Hippocampal formation (tissue), 2 donors: ENCODE measurements at places on chromosomes 4 and X.
A peak's percentile ranks its signal among the peaks of the same experiment; 100 is the strongest.

DNA sequence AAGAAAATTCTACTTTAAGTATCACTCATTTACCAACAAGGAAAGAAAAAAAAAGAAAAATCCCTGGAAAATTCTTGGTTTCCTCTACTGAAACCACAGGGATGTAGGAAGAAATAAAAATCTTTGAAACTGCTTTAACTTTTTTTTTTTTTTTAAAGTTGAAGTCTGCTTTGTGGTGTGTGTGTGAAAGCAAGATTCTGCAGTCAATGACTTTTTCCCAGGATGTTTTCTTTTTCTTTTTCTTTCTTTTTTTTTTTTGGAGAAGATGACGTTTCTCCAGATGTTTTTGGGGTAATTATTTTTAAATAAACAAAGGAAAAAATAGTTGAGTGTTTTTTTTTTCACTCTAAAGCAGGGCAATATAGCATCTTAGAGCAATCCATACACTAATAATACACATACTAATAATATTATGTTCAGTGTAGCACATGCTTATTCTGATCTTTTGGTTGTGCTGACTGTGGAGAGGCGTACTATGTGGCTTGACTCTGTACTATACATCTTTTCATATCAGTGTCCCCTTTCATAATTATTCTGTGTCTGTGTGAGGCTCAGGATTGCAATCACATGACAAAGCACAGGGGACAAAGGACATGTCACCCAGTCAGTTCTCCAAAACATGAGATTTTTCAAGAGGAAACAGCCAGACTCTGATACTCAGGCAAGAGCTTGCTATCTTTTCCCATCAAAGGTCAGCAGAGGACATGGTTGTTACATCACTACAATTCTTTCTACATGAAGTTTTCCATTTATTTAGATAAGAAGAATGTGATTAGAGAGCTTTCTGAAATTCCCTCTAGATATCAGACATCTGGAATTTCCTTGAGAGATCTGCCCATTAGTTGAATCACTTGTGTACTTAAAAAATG is 111.0 kb downstream of the PDE5A start:
- DNase-seq: no peak

DNA sequence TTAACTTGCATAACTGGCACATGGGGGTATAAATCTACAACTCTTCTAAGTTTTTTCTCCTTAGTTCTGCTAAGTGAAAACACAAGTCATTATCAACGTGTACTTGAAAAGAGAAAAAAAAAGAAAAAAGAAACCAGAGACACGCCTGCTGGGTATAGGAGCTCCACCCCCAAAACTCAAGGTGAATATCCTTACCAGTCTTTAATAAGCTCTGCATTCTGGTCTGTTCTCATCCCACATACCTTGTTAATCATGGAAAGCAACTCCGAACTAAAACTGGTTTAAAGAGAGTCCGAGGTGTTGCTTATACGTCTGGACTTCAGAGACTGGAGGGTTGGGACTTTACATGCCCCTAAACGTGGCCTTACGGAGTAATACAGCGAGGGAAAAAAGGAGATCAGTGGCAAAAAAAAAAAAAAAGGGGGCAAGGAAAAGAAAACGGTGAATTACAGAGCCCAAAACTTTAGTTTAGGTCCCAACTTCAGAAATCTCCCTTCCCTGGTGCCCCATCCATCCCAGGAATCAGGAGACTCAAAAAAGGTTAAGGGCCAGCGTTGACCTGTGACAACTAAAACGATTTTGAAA is 1.0 kb downstream of the PGRMC2 start:
- no peak for DNase-seq

GRCh38 chr4:41258783-41259182 is 2.1 kb downstream of the UCHL1 start:
- DNase-seq: peak; percentile 75

GRCh38 chrX:9180623-9181022 is 146.7 kb upstream of the FAM9B start:
- no peak for DNase-seq

DNA sequence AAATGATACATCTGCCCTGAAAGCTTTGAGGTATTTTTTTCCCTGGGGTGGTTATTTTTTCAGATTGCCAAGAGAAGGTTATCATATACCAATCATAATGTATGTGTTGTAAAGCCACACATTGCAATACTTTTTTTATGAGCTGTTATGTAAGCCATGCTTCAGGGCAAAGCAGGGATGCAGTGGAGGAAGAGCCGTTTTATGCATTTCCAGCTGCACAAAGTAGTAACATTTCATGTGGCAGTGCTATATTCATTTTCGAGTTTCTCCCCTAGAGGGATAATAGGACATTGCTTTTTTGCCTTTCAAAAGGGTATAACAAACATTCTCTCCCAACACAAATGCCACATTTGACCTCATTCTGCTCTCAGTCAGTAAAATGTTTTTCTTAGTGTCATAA is 68.5 kb downstream of the GALNT7 start:
- peak; percentile 16 for DNase-seq

- no peak for DNase-seq
Measured at GRCh38 chr4:115360431-115360830, 247.0 kb upstream of the NDST4 start.

DNA sequence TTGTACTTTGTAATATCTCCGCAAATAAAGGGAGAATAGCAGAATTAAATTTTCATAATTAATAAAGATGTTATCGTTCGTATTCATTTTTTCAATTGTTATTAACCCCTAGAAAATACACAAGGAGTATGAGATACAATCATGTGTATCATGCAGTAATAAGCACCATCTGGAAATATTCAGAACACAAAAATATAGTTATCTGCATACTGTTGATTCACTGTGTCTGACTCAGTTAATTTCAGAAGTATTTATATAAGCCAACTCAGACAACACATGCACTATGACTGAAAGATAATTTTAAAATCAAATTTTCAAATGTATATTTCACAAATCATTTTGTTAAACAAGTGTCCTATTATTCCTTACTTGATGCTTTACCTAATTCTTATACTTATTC is 1954.8 kb downstream of the ARAP2 start:
- DNase-seq: no peak

DNA sequence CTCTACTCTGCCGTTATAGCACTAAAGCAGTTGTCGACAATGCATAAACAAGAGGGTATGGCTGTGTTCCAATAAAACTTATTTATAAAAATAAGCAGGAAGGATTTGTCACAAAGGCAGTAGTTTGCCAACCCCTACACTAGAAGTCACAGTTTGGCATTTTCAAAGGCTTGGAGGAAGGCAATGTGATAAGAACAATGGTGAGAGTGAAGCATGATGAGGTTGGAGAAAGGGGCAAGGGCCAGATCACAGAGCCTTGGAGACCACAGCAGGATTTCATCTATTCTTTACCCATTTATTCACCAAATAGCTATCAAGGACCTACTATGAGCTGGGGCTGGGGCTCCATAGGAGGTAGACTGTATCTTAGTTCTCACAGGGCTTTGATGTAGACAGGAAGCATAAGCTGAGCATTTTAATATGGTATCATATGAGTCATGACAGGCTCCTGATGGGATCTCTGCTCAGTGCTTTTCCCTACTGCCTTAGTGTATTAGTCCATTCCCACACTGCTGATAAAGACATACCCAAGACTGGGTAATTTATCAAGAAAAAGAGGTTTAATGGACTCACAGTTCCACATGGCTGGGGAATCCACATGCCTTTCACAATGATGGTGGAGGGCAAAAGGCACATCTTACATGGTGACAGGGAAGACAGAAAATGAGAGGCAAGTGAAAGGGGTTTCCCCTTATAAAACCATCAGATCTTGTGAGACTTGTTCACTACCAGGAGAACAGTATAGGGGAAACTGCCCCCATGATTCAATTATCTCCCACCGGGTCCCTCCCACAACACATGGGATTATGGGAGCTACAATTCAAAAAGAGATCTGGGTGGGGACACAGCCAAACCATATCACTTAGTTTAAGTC is 58.9 kb downstream of the PPM1K start:
- DNase-seq: no peak

GRCh38 chr4:60962286-60962685 is 237.8 kb upstream of the ADGRL3 start:
- DNase-seq: no peak

DNA sequence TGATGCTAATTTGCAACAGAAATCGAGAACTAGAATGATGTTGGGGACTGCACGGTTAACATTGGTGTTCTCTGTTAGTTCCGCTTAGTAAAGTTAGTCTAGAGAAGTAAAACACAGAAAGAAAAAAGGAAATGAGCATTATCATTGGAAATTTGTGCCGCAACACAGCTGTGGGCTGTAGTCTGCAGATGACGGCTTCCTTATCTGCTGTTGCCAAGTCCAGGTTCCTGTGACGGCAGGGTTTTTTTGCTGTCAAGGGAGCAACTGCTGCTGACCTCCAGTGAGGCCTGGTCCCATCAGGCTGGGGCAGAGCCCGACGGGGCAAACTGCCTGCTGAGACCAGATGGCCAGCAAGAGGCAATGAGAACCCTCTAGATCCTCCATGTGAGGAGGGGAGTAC is 38.9 kb upstream of the PHEX start:
- peak; percentile 2 for DNase-seq

GRCh38 chrX:52923781-52924241 is 26.7 kb downstream of the FAM156B start:
- DNase-seq: no peak

- no peak for DNase-seq
Measured at GRCh38 chr4:155017426-155017825, 191.0 kb upstream of the NPY2R start.

- DNase-seq: no peak
Measured at GRCh38 chr4:16140879-16141249, 57.0 kb upstream of the PROM1 start.

- no peak for DNase-seq
Measured at GRCh38 chrX:69746051-69746450, 130.1 kb downstream of the EDA start.

DNA sequence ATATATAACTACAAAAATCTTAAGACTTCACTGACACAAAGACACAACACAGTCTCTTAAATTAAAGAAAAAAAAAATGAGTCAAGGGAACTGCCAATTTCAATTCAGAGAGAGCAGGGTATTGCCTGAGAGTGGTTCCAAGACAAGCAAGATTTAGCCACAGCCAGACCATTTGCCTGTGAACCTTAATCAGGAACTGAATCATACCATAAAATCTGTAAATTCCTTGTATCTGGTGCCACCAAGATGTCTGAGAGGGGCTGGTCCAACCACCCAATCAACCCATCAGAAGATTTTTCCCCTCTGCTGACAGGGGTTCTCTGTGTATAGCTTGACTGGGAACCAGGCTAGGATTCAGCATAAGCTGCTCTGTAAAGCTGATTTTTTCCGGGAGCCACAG is 159.2 kb downstream of the CPEB2 start:
- no peak for DNase-seq

DNA sequence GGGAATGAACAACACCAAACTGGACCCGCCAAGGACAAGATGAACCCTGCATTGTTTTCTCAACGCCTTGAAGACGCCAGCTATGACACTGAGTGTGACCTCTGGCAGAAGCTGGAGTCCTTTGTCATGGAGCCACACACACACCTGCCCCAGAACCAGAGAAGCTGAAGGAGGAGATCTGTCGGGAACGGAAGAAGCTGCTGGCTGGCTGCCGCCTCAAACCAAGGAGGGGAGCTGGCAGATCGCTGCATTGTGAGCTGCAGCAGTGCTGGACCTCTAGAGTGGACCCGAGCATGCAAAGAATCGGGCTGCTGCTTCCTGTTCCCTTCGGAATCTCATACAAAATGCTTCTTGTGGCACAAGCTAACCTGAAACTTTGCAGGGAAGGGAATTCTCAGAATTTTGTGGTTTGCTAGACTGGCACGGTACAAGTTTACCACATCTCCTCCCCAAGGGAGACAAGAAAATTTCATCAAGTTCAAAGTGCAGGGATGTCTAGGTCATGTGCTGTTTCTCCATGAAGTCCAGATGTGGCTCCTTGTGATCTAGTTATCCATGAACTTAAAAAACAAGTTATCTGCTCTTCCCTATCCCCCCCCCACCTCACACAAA is 23.4 kb upstream of the GLRB start:
- DNase-seq: no peak

DNA sequence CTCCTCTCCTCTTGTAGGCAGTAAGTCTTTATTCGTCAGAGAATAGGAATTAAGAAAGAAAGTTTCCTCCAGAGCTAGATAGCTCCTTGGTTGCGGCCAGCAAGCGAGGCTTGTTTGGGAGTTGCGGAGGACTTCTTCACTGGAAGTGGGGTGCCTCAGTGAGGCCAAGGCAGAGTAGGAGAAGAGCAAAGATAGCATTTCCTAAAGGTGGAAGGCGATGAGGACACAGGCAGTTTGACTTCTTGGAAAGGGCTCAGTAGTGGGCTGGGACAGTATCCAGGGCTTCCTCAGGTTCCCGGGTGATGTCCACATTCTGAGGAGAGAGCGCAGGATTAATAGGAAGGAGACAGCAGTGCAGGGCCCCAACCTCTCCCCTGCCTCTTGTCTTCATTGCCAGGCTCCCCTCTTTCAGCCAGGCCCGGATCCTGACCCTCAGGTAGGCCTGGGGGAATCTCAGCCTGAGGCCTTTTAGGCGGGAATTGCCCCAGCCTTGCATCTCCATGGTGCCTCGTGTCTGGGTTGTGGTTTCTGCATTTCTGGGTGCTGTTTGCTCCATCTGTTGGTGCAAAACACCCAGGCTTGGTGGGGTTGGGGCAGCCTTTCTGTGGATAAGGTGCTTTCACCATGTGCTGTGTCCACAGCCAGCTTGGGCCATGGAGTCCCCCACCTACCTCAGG is 12.7 kb downstream of the TRO start:
- DNase-seq: no peak

- no peak for DNase-seq
Measured at GRCh38 chr4:183154701-183155391, 55.8 kb downstream of the WWC2 start.

DNA sequence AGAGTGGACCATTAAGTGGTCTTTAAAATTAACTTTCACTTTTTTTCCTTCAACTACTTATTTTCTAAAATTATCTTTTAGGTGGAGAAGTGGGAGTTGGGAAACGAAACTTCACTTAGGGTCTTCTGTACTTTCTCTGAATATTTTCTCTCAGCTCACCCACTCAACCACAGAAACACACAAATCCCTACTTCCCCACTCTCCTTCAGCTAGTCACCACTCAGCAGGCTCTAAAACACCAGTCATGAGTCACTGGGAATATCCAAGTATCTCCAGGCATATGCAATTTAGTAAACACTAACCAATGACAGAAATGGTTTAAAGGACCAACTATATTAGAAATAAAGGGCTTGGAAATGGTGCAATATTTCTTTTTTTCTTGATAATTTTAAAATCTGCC is 153.0 kb upstream of the RPS6KA6 start:
- no peak for DNase-seq

GRCh38 chr4:23819041-23819511 is 70.8 kb downstream of the PPARGC1A start:
- DNase-seq: no peak
